T follicular helper cell (primary cell): ENCODE measurements at places on chromosomes 13 and 19.

GRCh38 chr13:28552288-28552687 is 57.4 kb upstream of the FLT1 start:
- DNase-seq: no peak

DNA sequence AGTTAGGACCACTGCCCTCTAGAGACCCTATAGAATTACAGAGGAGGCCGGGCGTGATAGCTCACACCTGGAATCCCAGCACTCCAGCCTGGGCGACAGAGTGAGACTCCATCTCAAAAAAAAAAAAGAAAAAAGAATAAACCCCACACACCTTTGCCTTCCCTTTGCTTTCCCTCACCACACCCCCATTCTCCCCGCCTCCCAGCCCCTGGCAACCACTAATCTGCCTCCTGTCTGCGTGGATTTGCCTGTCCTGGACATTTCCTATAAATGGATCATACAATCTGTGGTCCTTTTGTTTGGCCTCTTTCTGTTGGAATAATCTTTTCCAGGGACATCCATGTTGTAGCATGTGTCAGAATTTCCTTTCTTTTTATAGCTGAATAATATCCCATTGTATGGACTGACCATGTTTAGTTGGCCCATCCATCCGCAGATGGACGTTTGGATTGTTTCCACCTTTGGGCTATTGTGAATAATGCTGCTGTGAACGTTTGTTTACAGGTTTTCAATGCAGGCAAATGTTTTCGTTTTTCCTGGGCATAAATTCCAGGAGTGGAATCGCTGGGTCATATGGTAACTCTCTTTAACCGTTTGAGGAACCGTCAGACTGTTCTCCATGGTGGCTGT is 15.3 kb downstream of the NACC1 start:
- no peak for DNase-seq

- peak; percentile 99 for DNase-seq
These were observed at the start of gene ERCC2 for GRCh38 chr19:45370410-45371204. Gene ERCC2 (minus strand): TSS chr19:45370573. CDS start chr19:45370540, 33 bp downstream.

- no peak for DNase-seq
These were observed 11.4 kb upstream of the TCF3 start for GRCh38 chr19:1663852-1664251.

DNA sequence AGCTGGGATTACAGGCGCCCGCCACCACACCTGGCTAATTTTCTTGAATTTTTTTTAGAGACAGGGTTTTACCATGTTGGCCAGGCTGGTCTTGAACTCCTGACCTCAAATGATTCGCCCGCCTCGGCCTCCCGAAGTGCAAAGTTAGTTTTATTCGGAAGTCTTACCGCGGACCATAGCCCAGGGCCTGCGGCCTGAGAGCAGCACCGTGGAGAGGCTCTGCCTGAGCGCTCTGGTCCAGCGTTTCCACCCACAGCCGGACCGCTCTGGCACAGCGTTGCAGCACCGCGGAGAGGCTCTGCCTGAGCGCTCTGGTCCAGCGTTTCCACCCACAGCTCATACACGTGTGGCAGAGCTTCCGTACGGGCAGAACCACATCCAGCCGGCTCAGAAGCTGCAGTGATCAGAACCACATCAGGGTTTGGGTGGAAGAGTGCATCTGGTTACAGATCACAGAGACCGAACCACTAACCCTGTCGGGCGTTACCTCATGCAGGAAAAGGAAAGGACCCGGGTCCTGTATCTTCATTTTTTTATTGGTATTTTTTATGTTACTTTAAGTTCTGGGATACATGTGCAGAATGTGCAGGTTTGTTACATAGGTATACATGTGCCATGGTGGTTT is 102.4 kb upstream of the SOX1 start:
- no peak for DNase-seq

- no peak for DNase-seq
These were observed 6.2 kb upstream of the COLGALT1 start for GRCh38 chr19:17549085-17549740.

GRCh38 chr19:49924004-49924880 is 4.8 kb upstream of the ATF5 start:
- DNase-seq: no peak

GRCh38 chr19:35140962-35141836 is 1.9 kb upstream of the FXYD7 start:
- DNase-seq: peak; percentile 96

DNA sequence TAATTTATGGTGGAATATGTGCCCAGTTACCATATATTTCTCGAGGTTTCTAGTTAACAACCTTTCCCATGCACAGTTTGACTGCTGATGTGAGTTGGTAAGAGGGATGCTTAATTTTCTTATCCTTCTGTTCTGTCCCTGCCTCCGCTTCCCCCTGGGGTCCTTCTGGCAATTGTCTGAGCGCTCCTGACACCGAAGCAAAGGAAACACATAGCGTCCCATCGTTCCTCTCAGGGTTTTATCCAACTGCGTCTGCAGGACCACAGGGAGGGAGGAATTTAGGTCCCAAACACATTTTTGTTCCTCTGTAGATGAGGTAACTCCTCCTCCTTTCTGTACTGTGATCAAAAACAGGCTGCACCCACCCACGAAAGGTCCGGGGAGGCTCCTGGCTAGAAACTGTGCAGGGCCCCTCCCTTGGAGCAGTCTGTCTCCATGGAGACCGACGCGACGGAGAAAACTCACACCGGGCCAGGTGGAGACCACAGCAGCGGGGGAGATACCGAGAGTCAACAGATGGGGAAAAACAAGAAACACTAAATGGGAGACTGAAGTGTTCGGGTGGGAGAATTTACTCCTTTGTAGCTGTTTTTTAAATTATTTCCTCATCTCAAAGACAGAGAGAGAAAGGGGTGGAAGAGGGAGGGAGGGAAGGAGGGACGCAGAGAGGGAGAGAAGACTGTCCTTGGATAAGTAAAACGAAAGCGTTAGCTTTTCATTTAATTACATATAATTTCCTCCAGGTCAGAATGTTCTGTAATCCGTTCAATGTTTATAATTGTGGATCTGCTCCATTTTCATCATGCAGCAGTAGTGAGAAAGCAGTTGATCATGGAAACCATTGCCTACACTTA is 191.8 kb upstream of the NBEA start:
- DNase-seq: no peak

DNA sequence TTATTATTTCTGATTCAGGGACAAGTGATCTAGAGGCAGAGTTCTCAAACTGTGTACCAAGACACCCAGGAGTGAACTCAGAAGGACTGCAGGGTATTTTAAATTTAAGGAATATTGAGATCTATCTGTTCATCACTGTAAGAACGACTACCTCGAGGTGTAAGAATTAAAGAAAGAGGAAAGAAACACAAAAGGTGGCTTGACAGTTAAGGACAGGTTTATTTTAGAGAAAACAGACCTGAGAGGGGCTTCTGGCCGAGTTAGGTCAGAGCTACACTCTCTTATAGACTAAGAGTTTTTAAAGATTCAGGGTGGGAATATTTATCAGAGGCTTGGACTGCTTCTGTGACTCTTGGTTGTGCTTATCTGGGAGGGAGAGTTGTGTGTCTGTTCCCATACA is 12.6 kb upstream of the NLRP5 start:
- DNase-seq: no peak

GRCh38 chr13:46728777-46729176 is 68.2 kb downstream of the ESD start:
- no peak for DNase-seq

DNA sequence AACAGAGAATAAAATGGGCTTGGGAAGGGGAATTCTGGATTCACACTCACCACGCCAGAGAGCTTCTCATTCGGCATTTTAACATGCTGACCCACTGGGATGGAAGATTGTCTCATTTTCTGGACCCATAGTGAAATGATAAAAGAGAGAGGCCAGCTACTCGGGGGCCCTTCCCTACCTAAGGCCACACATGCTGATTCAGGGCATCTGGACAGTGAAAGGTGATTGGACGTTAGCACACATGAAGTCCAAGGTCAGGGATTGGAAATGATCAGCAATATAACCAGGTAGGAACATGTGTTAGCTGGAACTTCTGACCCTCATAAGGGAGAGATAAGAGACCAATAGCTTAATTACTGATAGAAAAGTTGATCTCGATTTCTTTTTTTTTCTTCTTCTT is 183.7 kb downstream of the NUFIP1 start:
- DNase-seq: no peak

DNA sequence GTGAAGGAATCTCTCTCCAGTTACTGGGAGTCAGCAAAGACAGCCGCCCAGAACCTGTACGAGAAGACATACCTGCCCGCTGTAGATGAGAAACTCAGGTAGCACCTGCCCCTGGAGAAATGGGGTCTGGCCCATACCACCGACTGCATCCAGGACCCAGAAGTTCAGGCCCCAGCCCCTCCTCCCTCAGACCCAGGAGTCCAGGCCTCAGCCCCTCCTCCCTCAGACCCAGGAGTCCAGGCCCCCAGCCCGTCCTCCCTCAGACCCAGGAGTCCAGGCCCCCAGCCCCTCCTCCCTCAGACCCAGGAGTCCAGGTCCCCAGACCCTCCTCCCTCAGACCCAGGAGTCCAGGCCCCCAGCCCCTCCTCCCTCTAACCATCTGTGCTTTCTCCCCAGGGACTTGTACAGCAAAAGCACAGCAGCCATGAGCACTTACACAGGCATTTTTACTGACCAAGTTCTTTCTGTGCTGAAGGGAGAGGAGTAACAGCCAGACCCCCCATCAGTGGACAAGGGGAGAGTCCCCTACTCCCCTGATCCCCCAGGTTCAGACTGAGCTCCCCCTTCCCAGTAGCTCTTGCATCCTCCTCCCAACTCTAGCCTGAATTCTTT is 3.0 kb downstream of the APOC2 start:
- DNase-seq: no peak

DNA sequence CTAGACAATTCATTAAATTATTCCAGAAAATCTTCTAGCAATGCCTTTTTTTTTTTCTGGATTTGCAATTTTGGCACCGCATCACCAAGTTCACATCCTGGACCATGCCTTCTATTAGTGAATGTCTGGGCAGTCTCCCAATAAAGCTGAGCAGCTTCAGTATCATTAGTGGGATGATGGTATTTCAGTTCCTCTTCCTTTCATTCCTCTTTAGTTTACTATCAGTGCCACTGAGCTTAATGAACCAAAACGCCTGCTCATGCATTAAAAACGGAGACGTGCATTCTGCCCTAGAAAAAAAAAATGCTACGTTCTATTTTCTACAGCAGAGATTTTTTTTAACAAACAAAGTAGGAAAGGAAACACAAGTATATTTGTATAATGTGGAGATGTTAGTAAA is 343.0 kb downstream of the PCDH9 start:
- no peak for DNase-seq

DNA sequence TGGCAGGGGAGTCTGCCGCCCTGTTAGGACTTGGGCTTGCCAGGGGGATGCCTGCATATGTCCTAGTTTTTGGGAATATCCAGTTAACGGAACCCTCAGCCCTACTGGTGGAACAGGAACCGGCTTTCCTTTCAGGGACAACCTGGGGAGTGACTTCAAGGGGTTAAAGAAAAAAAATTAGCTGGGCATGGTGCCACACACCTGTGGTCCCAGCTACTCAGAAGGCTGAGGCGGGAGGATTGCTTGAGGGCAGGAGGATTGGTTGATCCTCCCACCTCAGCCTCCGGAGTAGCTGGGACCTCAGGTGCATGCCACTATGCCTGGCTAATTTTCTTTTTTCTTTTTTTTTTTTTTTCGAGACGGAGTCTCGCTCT is 22.5 kb downstream of the LDLR start:
- DNase-seq: no peak
